Activated naive CD8-positive, alpha-beta T cell treated with anti-CD3 and anti-CD28 coated beads, Interleukin-2, amount 50 U/mL, for 24 hours (primary cell): ENCODE measurements at places on chromosomes 6 and 20.

GRCh38 chr20:1961374-1961773, 32.5 kb downstream of the PDYN start:
- DNase-seq: no peak

- no peak for DNase-seq
Measured at GRCh38 chr20:24619212-24619611, 149.8 kb downstream of the SYNDIG1 start.

DNA sequence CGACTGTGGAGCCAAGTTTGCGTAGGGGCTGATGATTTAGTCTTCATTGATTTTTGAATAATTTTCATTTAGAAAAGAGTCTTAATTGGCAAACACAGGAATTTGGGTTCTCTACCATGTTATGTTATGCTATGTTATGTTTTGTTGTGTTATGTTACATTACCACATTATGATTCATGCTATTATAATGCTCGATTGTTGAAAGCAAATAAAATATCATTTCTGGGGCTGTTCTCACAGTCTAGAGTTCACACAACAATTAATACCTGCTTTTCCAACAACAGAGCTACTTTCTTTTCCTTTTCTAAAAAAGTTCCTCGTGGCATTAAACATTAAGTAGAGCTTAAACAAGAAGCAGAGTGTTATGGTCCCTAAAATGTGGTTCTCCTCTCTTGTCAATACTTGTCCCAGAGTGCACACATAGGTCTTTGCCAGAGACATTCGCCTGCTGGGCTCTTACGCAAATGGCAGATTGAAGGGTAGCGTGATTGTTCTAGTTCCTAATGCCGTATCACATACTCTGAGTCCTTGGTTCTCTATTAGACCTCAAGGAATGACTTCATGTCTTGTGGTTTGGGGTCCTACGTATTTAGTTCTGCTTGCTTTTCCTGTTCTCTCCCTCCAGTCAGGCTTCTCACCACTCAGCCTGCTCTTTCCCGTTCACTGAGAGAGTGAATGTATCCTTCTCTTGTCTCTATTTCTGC, 370.3 kb downstream of the CD109 start:
- no peak for DNase-seq

GRCh38 chr6:34284563-34285447, 36.0 kb upstream of the SMIM29 start:
- no peak for DNase-seq

DNA sequence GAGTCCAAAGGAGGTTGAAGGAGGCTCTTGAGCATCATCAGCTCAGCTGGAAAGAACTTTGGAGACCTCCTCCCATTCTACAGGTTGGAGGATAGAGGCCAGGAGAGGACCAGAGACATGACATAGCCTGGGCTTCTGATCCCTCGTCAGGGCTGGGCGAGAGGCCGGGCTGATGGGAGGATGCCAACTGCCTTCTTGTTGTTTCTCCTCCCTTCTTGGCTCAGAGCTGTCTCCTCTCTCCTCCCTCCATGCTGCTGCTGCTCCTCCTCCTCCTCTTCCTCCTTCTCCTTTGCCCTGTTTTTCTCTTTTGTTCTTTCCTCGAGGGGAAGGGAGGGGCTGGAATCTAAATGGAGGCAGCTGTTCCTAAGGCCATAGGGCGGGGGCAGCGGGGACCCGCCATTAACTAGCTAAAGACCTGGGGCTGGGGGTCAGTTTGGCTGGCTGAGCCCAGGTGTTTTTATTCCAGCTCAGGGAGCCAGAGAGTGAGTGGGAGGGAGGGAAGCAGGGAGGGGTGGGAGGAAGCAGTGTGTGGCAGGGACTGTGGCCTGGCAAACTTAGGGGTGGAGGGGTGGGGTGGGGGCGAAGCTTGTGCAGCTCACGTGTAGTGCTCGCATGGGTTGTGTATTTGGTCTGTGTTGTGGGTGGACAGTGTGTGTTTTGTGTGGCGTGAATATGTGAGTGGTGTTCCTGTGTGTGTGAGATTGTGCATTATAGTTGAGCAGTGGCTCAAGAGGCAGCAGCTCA, 84.8 kb downstream of the CD40 start:
- no peak for DNase-seq

GRCh38 chr6:53766930-53767329, 27.9 kb upstream of the LRRC1 start:
- DNase-seq: no peak

DNA sequence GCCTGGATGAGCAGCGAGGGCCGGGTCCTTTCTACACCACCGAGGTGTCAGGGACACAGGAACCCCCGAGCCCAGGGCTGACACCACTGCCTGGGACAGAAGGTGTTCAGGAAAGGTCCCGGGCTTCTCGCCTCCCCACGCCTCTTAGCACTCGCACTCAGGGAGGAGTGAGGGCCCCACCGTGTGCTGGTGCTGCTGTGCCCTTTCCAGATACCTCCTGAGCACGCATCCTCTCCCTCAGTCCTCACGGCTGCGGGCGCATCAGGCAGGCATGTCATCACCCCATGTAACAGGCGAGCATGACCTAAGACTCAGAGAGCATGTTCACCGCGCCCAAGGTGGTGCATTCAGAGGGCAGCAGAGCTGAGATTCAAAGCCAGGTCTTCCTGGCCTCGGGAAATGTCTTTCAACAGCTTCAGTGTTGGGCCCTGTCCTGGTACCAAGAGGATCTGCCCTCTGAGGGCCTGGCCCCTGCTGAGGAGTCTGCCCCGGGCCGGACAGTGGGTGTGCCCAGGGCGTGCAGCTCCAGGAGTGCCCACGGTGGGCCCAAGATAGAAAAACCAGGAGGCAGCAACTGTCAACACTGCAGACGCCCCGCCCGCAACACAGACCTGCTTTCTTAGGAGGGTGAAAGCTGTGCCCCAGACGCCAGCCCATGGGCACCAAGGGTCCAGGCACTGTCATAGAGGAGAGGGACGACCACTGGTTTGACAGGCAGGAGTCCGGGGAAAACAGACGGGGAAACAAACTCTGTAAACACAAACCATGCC, 29.2 kb downstream of the TGM2 start:
- DNase-seq: no peak

GRCh38 chr6:131792091-131792496, 15.7 kb upstream of the ENPP1 start:
- peak; percentile 29 for DNase-seq
